Bronchial epithelial cell (primary cell): ENCODE measurements at places on chromosomes 5 and 9. TPM values are rescaled to one million over a fixed set of nuclear protein-coding genes. Genes with fewer than 3 reads are reported as not detected.

DNA sequence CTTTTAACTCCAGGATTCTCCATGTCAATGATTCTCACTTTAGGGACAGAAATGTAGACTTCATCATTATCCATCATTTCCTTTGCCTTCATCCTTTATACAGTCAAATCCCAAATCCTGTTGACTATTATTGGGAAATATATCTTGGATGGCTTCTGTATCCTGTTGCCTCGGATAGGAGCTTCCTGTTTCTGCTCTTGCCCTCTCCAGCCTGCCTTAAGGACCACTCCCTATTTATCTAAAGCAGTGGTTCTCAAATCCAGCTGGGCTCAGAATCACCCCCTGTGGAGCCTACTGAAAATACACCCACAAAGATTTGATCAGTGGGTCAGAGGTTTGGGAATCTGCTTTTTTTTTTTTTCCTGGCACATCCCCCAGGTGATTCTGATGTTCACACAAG is 8.5 kb downstream of the AFAP1L1 start:
- no peak for DNase-seq

GRCh38 chr9:37329576-37329975 is 92.9 kb upstream of the GRHPR start:
- peak; percentile 37 for DNase-seq

- no peak for DNase-seq
Measured at GRCh38 chr5:1895739-1896420, 13.2 kb upstream of the IRX4 start.

DNA sequence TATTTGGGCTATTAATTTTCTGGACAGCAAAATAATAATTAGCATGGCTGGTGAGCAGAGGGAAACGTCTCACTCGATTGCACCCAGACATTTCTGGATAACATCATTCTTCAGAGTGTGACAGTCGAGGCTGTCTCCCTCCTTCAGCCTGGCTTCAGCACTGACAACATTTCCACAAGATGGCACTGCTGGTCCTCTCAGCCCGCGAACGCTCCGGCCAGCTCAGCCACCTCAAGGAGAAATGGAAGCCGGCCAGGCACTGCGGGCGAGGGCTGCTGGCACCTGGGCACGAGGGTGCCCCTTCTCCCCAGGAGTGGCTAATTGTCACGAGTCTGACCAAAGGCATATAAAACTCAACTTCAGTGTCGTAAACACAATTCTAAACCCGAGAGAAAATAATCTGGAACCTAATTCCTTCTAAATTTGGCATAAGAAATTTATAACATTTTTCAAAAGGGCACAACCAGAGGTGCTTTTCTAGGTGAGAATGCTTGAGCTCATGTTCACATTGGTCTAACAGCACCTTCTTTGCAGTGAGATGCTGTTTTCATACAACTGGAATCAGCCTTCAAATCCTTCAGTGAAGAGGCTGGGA is 65.9 kb downstream of the DAP start:
- peak; percentile 62 for DNase-seq

DNA sequence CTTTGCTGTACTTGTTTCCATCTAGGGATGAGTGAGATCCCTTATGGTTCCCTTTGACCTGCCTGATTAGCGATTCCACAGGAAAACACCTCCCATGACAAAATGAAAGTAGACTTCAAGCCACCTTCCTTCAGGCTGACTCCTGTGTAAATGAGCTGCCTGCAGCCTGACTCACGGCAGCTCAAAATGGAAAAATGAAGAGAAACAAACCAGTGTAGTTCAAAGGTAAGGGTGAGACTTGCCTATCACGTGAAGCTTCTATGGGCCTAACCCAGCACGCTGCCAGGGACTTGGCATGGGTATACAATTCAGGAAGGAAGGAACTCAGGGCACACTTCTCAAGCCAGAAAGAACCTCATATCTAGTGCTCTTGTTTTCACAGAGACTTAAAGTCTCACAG is 110.1 kb upstream of the LRRTM2 start:
- DNase-seq: no peak

- DNase-seq: no peak
Measured at GRCh38 chr5:31334061-31334860, 140.8 kb downstream of the CDH6 start.

DNA sequence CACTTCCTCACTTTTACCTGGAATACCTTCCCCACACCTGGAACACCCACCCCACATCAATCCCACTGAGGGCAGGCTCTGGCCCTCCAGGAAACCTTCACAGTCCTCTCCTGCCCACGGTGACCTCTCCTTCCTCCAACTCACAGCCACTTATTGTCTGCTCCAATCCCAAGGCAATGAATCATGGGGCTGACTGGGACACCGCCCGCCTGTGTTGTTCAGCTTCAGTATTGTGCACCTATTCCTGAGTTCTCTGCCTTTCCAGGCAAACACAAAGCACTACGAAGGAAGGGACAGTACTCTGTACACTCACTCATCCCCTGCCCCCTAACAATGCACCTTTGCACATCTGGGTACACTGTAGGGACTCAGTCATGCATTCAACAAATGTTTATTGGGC is 7.3 kb downstream of the PCDH1 start:
- DNase-seq: peak; percentile 72

GRCh38 chr9:124760719-124761118 is 10.4 kb downstream of the NR6A1 start:
- no peak for DNase-seq

GRCh38 chr9:121604242-121604641 is 47.2 kb upstream of the DAB2IP start:
- DNase-seq: no peak

DNA sequence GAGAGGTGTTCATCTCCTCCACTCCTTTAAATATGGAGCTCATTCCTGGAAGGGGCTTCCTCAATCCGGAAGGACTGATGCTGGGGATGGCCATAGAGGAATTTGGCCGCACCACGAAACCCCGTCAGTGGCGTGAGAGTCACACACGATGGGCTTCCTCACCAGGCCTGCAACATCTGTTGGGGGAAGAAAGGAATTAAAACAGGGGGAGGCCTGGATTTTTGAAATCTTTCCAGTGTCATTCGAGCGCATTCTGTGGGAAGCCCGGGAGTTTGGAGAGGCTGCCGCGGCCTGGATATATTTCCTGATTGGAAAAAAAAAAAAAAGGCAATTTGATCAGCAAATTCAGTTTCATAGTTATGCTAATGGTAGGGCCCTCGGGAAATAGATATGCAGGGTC is 76.3 kb upstream of the ORM1 start:
- DNase-seq: no peak

GRCh38 chr9:95010431-95010838 is 283.9 kb downstream of the AOPEP start:
- DNase-seq: peak; percentile 49

- DNase-seq: no peak
Measured at GRCh38 chr9:130414081-130414731, 30.6 kb upstream of the ASS1 start.

- DNase-seq: no peak
Measured at GRCh38 chr5:118553662-118554061, 434.7 kb downstream of the DTWD2 start.

- DNase-seq: no peak
Measured at GRCh38 chr5:32720300-32720699, 9.2 kb downstream of the NPR3 start.

GRCh38 chr5:59790376-59790775 is 103.2 kb downstream of the PDE4D start:
- peak; percentile 76 for DNase-seq

GRCh38 chr5:54325610-54326311 is 15.4 kb upstream of the ARL15 start:
- DNase-seq: no peak

GRCh38 chr9:122562134-122562760 is 9.3 kb downstream of the OR1N2 start:
- DNase-seq: no peak

DNA sequence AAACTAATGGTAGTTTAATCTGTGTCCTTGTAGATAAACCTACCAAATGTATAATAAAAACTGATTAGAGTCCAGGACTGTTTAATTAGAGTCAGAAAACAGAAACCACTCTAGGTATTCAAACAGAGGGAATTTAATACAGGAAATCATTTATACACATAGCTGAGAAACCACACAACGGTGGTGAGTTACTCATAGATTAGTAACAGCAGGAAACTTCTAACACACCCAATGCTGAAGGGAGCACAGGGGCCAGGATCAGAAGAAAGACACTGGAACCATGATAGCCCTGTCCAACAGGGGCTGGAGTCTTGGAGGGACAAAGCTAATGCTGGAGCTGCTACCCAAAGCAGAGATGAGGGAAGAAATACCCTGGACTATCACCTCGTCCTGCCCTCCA is 321.0 kb downstream of the ACTL7B start:
- peak; percentile 93 for DNase-seq

DNA sequence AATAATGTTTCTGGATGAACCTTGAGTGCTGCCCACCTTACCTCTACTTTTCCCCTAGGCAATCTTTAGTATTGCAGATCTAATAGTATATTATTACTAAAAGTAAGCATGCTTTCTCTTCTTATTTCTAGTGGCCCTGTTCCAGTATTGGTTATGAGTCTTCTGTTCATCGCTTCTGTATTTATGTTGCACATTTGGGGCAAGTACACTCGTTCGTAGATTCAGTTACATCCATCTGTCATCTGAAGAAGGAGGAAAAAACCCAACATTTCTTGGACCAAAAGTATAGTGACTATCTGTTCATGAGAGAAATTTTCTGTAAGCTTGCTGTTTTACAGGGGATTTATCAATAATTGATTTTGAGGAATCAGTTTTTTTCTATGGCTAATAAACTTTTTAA is 8.1 kb downstream of the SEC61B start:
- DNase-seq: no peak

DNA sequence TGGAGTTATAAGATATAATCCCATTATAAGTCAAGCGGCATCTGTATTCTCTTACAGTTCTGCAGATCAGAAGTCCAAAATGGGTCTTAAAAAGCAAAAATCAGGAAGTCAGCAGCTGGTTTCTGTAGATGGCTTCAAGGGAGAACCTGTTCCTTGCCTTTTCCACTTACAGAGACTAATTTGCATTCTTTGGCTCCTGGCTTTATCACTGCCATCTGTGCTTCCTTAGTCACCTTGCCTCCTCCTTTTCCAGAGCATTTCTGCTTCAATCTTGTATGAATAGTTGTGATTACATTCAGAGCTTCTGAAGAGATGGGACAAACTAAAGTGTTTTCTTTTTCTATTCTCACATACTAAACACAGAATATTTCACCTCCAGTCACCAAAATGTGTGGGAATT is 647.3 kb upstream of the GRAMD2B start:
- DNase-seq: no peak

- no peak for DNase-seq
Measured at GRCh38 chr9:95460518-95461164, 56.1 kb downstream of the PTCH1 start.

- peak; percentile 9 for DNase-seq
Measured at GRCh38 chr9:130824643-130825350, 10.3 kb upstream of the ABL1 start.

The SLC6A3 gene
- not detected in 2 replicates for total RNA-seq

The TMEM215 gene
- not detected in 2 replicates for total RNA-seq

The FOXD4L4 gene
- under 0.01 and 0.26 TPM in 2 replicates for total RNA-seq

The STK32A gene
- 5.5 and 11.8 TPM in 2 replicates for total RNA-seq

The SOHLH1 gene
- total RNA-seq: not detected in 2 replicates

The PCSK1 gene
- under 0.01 TPM in 1 of 2 replicates, not detected in the other for total RNA-seq

The LMNB1 gene
- total RNA-seq: 2.6 and 3.9 TPM in 2 replicates

The MLANA gene
- not detected in 2 replicates for total RNA-seq

The SOWAHA gene
- not detected in 2 replicates for total RNA-seq

The NOXA1 gene
- 0.53 and 2.3 TPM in 2 replicates for total RNA-seq
